Nucleus accumbens (tissue), 56 donors: ENCODE measurements at places on chromosomes 11 and 22.

- DNase-seq, result no peak
Observed at GRCh38 chr11:57566905-57567514, 462 bp downstream of the UBE2L6 start.

DNA sequence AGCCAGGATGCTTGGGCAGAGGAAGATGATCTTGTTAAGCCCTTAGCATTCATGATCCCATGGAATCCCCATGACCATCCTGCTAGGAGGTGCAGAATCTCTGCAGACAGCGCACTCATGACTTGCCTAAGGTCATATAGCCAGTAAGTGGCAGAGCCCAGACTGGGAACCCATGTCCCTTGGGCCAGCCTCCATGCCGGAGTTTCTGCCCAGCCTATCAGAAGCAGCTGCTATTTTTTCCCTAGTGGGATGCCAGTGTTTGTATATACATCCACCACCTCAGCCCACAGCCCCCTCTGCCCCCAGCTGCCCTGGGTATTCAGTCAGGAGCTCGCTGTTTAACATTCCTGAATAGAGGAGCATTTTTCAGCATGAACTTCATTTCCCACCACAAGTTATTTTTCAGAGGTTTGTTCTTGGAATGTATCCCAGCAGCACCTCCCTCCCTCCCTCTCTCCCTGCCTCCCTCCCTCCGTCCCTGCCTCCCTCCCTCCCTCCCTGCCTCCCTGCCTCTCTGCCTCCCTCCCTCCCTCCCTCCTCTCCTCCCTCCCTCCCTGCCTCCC lies 34.4 kb upstream of the SUSD2 start:
- DNase-seq, result no peak

GRCh38 chr11:74203966-74204365 lies 32.9 kb downstream of the PPME1 start:
- no peak for DNase-seq

- DNase-seq, result no peak
Observed at GRCh38 chr11:101705972-101706371, 122.2 kb upstream of the TRPC6 start.

DNA sequence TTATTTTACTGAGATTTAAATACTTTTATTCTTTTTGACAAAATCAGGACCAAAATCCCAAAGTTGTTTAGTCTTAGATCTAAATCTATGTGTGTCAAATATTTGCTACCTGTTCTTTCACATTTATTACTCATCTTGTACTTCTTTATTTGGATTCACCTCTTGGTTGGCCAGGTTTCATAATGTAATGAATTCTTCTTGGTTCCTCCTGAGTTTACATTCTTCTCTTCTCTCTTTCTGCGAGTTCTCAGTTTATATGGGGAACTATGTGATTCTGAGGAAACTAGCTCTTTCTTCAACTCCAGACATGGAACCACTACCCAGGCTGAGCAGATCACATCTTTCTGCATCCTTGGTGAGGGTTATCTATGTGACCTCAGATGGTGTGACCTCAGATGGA lies 50.2 kb downstream of the EHF start:
- no peak for DNase-seq
